Right cardiac atrium (tissue), 5 donors: ENCODE measurements at places on chromosomes 5 and 9.

DNA sequence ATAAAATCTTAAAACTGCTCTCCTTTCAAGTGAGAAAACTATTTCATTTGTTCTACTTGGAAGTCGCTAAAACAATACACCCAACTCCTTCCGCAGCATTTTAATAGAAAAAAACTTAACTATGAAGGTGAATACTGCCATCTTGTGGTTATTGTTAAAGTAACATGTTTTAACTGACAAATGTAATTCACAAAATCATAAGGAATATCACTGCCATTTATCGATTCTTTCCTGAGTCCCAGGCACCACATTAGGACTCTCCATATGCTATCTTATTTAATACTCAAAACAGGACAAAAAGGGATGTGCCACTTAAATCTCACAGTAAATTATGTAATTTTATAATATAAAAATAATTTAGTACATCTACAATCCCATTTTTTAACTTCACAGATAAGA, 130.5 kb upstream of the ITGA1 start:
- no peak for DNase-seq

GRCh38 chr9:78698371-78698770, 401.4 kb downstream of the PSAT1 start:
- DNase-seq, result no peak

DNA sequence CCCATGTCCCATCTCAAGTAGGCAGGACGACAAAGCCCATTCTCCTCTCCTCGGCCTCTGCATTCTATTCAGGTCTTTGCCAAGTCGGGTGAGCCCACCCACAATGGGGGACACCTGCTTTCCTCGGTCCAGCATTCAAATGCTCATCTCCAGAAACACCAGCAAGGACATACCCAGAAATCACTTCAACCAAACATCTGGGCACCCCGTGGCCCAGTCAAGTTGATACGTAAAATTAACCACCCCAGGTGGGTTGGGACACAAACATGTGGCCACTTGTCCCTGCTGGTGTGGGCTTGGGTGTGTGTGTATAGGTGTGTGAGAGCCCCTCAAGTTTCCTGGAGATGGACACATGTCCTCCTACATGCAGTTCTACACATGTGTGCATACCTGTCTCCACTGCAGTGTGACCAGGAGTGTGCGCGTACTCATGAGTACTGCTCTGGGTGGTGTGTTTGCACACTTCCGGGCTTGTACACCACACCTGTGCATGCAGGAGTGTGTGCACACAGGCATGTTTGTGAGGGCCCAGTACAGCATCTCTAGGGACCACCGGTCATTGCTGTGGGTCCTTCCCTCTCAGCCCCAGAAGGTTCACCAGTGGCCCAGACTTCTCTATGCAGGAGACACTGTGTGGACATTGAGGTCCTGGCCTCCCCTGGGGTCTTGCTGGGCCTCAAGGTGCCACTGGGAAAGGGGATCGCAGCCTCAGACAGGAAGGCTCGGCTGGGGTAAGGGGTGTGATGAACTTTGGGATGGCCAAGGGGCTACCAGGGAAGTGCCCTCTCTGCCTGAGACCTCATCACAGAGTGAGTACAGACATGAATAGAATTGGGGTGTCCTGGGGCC, 35.4 kb upstream of the RXRA start:
- no peak for DNase-seq

DNA sequence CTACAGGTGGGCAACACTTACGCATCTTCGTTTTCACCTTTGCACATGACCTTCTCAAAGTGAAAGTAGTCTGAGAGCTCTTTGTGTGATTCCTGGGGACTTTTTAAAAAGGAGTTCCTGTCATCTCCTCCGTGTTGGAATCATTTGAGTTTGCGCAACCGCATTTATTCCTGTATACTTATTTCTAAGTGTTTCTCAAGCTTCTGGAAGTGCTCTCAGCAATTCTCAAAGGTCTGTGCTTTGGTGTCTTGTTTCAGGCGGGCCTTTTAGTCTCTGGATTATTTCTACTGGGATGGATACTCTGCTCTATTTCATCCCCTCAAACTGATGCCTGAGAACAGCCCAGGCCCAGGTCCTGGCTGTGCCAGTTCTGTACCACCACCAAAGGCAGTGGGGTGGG, 226.5 kb upstream of the TUT7 start:
- no peak for DNase-seq

- no peak for DNase-seq
Measured at GRCh38 chr5:14855366-14855765, 16.2 kb downstream of the ANKH start.

DNA sequence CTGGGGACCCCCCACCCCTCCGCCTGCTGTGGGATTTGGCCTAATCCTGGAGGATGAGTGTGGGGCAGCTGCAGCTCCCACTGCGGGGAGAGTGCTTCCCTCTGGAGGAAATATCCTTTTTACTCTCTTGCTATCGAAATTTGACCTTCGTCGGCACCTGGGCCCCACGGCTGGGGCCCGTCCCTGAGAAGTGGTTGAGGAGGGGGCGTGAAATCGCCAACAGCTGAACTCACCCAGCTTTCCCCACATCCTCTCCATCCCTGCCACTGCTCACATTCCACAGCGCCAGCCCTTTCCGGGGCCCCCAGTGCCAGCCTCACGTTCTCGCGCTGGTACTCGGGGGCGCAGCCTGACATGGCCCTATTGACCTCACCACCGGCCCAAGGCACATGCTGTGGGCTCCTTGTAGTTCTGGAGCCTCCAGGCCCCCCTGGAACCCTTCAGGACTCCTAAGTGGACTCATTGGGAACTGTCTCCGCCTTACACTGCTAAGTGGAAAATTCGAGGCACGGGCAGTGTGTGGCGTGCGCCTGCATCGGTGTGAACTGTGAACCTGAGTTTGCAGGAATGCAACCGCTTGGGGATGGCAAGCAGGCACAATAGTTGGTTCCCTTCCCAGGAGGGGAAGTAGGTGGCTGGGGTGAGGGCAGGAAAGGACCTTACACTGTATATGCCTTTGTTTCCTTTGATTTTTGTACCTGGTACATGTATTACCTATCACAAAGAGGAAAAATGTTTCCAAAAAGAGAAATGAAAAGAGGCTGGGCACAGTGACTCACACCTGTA, 19.2 kb downstream of the FGFR4 start:
- no peak for DNase-seq

DNA sequence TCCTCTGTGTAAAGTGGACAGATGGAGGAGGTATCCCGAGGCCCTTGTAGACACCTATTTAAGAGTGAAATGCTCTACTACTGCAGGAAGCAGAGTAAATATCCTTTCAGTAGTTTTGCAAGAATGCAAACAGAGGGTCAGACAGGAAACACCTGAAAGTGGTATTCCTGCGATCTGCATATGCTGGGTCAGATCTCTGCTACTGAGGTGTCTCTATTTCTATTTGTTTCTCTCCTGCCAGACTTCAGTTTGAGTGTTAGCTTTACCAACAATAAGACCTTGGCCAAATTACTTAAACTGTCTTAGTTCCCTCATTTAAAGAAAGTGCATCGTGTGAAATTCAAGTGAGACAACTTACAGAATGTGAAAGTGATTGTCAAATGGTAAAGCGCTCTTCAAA, 47.6 kb downstream of the JAKMIP2 start:
- no peak for DNase-seq

GRCh38 chr5:170302653-170303501, 5.3 kb upstream of the LCP2 start:
- DNase-seq, result peak; percentile 65

DNA sequence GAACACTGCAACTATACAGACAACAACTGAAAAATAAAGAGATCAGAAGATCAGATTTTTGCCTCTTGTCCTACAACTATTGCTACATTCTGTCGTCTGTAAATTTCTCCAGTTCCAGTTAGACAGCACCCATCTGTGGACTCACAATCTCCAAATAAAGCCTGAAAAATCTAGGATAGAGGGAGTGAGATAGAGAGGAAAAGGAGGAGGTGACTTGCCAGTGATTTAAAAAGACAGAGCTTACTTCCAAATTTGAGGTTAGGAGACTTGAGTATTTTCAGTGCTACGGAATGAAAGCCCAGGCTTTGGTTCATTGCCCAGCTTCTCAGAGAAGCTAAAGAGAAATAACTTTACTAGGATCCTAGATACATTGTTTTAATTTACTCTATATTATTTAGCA, 63.6 kb downstream of the PTCD2 start:
- DNase-seq, result no peak

DNA sequence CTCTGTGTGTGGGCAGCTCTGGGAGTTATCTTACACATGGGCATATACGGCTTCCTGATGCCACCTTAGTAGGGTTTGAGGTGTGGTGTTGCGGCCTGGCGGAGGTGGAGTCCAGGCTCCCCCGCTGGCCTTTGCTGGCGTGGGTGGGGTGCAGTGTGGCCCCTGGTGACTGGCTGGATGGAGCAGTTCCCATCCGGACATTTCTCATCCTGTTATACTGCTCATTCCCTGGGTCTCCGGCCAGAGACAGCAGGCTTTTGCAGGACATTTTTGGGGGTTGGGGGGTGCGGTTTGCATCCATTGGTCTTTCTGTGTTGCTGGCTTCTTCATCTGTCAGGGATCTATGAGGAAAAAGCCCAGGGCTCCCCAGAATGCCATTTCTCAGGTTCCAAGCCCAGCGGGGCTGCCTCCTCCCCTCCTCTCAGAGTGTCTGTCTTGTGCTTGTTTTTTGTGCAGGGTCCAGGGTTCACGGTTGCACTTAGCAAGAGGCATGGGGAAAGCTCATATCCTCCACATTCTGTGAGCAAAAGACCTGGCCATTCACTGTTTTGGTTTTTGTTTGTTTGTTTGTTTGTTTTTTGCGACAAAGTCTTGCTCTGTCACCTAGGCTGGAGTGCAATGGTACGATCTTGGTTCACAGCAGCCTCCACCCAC, 22.3 kb downstream of the NDUFS6 start:
- DNase-seq, result no peak
